Activated naive CD8-positive, alpha-beta T cell treated with anti-CD3 and anti-CD28 coated beads for 36 hours (primary cell): ENCODE measurements at places on chromosomes 11 and 22. TPM values are rescaled to one million over a fixed set of nuclear protein-coding genes. Genes with fewer than 3 reads are reported as not detected.

DNA sequence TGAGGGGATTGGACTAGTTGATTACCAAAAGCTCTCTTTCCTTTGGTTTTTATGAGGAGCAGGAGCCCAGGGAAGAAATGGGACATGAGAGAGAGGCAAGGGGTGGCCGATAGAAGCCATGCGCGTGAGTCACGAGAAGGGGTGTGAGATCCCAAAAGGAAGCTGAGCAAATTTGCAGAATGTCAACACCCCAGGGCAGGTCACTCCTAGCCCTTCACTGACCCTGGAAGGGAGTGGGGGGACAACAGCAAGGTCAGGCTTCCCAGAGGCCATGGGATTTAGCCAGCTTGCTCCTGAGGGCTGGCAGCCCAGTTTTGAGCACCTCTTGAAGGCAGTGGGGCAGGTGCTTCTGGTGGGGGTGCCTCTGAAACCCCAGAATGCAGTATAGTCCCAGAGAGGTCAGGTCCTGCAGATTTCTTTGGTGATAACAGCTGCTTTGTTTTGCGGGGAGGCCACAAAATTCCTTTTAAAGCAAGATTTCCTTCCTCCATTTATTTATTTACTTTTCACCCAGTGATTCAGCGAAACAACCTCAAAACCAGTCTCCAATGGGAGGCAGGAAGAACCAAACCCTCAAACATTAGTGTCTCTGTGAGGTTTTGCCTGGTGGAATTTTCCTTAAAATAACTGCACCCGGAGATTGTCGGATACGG is 40.1 kb upstream of the TIMP3 start:
- H3K4me1 ChIP-seq, result peaks cover 3% of the 10 kb centered on the region
- no peak overlapping the region for H3K4me3 ChIP-seq
- no peaks in the 10 kb centered on the region for H3K36me3 ChIP-seq
- no peak overlapping the region for H3K27ac ChIP-seq
- H3K27me3 ChIP-seq, result peaks cover 32% of the 10 kb centered on the region

- peaks cover 19% of the 10 kb centered on the region for H3K27me3 ChIP-seq
- H3K4me3 ChIP-seq, result no peak overlapping the region
- no peaks in the 10 kb centered on the region for H3K36me3 ChIP-seq
- no peak for DNase-seq
Observed at GRCh38 chr11:36153551-36153950, 135.7 kb downstream of the COMMD9 start.

- DNase-seq, result no peak
- H3K4me1 ChIP-seq, result peaks cover 10% of the 10 kb centered on the region
- no peak overlapping the region for H3K27ac ChIP-seq
- peaks cover 33% of the 10 kb centered on the region for H3K27me3 ChIP-seq
- no peak overlapping the region for H3K4me3 ChIP-seq
- no peaks in the 10 kb centered on the region for H3K36me3 ChIP-seq
Observed at GRCh38 chr11:119743006-119743405, 14.0 kb upstream of the NECTIN1 start.

DNA sequence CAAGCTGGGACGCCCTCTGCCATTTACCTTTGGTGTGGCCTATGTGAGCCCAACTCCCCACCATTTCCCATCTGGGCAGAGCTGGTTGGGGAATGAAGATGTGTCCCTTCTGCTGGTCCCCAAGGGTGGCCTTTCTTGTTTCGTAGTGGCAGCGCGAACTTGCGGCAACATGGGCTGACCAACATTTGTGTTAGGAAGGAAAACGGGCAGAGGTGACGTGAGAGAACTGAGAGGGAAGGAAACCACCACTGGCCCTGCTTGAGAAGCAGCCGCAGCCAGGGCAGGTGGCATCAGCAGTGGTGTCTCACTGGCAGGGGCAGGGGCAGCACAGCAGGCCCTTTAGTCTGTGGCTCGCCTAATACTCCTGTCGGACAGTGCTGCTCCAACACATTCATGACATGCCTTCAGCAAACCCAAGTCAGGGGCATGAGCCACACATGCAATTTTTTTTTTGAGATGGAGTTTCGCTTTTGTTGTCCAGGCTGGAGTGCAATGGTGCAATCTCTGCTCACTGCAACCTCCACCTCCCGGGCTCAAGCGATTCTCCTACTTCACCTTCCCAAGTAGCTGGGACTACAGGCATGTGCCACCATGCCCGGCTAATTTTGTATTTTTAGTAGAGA is 29.9 kb downstream of the LRRC74B start:
- no peak for DNase-seq
- H3K27ac ChIP-seq, result no peak overlapping the region
- H3K4me1 ChIP-seq, result no peaks in the 10 kb centered on the region
- H3K27me3 ChIP-seq, result no peaks in the 10 kb centered on the region
- H3K36me3 ChIP-seq, result no peaks in the 10 kb centered on the region

DNA sequence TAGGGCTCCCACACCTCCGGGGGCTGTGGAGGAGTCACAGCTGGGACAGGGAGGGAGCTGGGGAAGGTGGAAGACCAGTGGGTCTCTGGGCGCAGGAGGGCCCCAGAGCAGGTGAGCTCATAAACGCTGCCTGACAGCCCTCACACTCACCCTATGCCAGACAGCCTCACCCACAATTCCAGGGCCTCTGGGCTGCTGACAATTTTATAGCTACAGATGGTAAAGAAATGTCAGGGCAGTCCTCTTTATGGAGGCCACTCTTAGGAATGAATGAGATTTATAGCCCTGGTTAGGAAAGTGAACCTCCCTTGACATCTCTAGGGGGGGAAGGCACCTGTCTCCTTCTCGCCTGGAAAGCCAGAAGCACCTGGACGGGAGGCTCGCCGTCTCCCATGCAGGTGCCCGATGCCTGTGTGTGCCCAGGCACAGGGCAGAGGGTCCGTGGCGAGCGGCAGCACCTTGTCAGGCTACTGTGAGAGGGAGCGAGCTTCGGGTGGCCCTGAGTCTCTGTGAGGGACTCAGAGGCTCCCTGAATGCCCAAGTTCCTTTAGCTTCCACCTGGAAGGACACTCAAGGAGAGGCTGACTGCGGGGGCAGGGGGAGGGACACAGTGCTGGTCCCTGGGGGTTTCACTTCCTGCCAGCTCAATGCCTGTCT is 39.9 kb downstream of the IGSF9B start:
- peaks cover 18% of the 10 kb centered on the region for H3K36me3 ChIP-seq
- H3K27ac ChIP-seq, result no peak overlapping the region
- no peak for DNase-seq
- no peak overlapping the region for H3K4me3 ChIP-seq

GRCh38 chr11:613369-613968 is 2.3 kb downstream of the IRF7 start:
- H3K36me3 ChIP-seq, result peaks cover 14% of the 10 kb centered on the region
- DNase-seq, result peak; percentile 82
- H3K4me1 ChIP-seq, result peaks cover 10% of the 10 kb centered on the region
- H3K27ac ChIP-seq, result peak overlapping the region; percentile 85
- no peaks in the 10 kb centered on the region for H3K27me3 ChIP-seq

GRCh38 chr11:134453441-134453840 is 41.4 kb upstream of the B3GAT1 start:
- no peaks in the 10 kb centered on the region for H3K36me3 ChIP-seq
- no peaks in the 10 kb centered on the region for H3K4me1 ChIP-seq
- H3K27ac ChIP-seq, result no peak overlapping the region
- no peak for DNase-seq
- no peak overlapping the region for H3K4me3 ChIP-seq
- peaks cover 5% of the 10 kb centered on the region for H3K27me3 ChIP-seq

GRCh38 chr11:24738972-24739371 is 242.1 kb downstream of the LUZP2 start:
- no peaks in the 10 kb centered on the region for H3K27me3 ChIP-seq
- no peaks in the 10 kb centered on the region for H3K36me3 ChIP-seq
- no peak overlapping the region for H3K4me3 ChIP-seq

DNA sequence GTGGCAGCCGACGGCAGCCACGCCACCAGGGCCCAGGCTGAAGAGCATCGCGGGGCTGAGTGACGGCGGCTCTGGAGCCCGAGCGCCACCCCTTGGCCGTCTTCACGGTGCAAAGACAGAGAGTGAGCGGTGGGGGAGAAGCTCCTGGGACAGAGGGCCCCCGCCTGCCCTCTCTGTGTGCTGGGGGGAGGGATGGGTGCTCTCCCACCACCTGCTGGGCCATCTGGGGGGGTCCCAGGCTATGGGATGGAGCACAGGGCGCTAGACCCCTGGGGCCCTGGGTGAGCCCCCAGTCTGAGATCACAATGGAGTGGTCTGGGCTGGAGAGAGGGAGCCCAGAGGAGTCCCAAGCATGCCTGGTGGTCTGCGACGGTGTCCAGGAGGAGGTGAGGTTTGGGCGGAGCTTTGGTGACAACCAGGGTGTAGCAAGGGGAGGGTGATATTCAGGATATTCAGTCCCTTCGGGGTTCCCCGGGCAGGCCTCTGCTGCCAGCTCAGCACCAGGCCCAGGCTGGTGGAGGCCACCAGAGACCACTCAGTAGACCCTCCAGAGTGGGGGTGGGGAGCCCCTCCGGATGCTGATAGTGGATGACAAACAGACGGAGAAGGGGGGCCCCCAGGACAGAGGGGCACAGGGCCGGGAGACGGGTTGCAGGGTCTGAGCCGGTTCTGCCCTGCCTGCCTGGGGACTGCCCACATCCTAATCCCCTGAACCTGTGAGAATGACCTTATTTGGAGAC is 78.1 kb upstream of the PRR5 start:
- H3K27me3 ChIP-seq, result no peaks in the 10 kb centered on the region
- peaks cover 4% of the 10 kb centered on the region for H3K4me1 ChIP-seq
- H3K27ac ChIP-seq, result no peak overlapping the region
- H3K4me3 ChIP-seq, result no peak overlapping the region

DNA sequence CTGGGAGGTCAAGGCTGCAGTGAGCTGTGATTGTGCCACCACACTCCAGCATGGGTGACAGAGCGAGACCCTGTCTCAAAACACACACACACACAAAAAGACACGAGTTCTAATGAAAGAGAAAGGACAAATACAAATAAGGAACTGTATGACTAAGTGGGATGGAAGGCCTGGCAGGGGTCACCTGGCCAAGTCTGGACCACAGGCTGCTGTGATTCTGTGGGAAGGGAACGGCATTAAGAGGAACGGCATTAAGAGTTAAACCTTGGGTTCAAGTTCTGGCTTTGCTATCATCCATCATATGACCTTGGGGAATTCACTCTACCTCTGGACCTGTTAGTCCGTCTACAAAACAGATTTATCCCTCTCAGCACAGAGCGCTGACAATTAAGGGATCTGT is 47.7 kb downstream of the LRFN4 start:
- no peaks in the 10 kb centered on the region for H3K4me1 ChIP-seq
- no peak overlapping the region for H3K4me3 ChIP-seq

- H3K4me1 ChIP-seq, result no peaks in the 10 kb centered on the region
- H3K27ac ChIP-seq, result no peak overlapping the region
- no peak overlapping the region for H3K4me3 ChIP-seq
- H3K36me3 ChIP-seq, result no peaks in the 10 kb centered on the region
- no peak for DNase-seq
Observed at GRCh38 chr11:23859087-23859486, 637.8 kb upstream of the LUZP2 start.

DNA sequence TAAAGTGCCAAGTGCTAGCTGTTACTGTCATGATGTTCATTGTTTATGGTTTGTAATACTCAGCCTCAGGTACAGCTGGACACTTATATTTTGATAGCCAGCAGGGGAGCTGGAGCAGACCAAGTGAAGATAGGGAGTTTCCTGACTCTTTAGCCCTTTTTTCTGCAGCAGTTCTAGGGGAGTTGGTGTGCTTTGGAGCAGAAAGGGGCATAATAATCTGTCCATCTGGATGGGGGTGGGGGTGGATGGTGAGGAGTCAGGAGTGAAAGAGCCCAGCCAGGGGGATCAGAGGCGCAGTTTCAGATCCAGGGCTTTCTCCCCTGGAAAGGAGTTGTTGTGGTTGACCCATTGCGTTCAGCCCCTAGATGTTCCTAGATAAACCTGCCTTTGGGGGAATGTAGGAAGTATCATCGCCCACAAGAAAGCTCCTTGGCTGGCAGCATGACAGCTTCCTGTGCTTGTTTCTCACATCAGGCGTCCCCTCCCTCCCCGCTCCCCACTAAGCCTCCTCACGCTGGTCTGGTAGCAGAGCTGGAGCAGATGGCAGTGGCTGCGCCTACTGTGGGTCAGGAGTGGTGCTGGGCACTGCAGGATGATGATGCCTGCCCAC is 41.9 kb downstream of the MED15 start:
- H3K27ac ChIP-seq, result peak overlapping the region; percentile 99
- peaks cover 45% of the 10 kb centered on the region for H3K36me3 ChIP-seq
- DNase-seq, result no peak
- peaks cover 77% of the 10 kb centered on the region for H3K4me1 ChIP-seq
- no peaks in the 10 kb centered on the region for H3K27me3 ChIP-seq

DNA sequence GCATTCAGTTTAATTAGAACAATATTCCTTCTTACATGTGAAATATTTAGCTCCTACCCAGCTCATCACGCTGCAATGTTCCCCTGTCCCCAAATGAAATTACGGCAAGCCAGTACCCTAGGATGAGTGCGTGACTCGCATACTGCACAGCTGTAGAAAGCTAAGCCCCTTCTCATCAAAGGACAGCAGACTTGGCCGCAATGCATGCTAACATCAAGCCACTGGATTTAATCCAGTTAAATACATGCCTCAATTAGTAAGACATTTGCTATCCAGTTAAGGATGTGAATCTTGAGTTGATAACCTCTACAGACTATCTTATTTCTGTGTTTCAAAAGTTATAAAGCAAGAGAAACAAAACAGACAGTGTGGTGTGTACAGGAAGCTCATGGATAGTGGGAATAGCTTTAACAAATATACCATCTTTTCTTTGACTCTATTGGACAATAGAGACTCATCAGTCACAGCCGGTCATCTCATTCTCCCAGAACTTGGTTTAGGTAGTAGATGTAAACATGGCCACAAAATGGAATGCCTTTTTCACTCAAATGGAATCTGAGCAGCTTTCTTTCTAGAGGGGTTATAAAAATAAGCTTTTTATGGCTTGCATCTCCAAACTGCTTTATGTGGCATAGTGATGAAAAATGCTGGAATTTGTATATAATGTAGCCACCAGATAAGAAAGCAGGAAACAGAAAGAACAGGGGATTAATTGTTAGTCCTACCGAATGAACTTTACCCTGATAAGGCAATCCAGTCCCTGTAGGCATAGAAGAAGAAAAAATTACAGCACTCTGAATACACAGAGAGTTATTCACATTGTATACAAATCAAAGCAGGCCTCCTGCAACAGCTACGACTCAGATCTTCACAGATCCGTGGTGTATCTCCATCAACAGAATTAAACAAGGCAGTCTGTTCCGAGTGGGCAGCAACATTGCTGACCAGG is 224.1 kb downstream of the CADM1 start:
- no peak overlapping the region for H3K4me3 ChIP-seq
- no peak overlapping the region for H3K27ac ChIP-seq
- DNase-seq, result no peak
- H3K27me3 ChIP-seq, result no peaks in the 10 kb centered on the region
- H3K36me3 ChIP-seq, result no peaks in the 10 kb centered on the region

- H3K36me3 ChIP-seq, result peaks cover 7% of the 10 kb centered on the region
- no peaks in the 10 kb centered on the region for H3K27me3 ChIP-seq
- H3K27ac ChIP-seq, result no peak overlapping the region
- H3K4me1 ChIP-seq, result peaks cover 2% of the 10 kb centered on the region
- no peak for DNase-seq
- H3K4me3 ChIP-seq, result no peak overlapping the region
Observed at GRCh38 chr11:9689721-9690120, 25.8 kb downstream of the SWAP70 start.

The FAM181B gene
- not detected for total RNA-seq

The OR52N1 gene
- not detected for total RNA-seq

The ZBTB16 gene
- total RNA-seq, result 1.7 TPM

The OR4A16 gene
- total RNA-seq, result not detected

The HBB gene
- total RNA-seq, result not detected
